Activated CD4-positive, CD25-positive, alpha-beta regulatory T cell treated with anti-CD3 and anti-CD28 coated beads, Interleukin-2, amount 50 U/mL, for 16 hours (primary cell): ENCODE measurements at places on chromosomes 11 and 22.

- no peak for DNase-seq
Measured at GRCh38 chr22:25085156-25085555, 114.5 kb upstream of the CRYBB3 start.

- DNase-seq, result peak; percentile 4
Measured at GRCh38 chr11:36744375-36745168, 146.5 kb upstream of the RAG2 start.

- no peak for DNase-seq
Measured at GRCh38 chr11:124961972-124962609, 8.1 kb downstream of the CCDC15 start.

- no peak for DNase-seq
Measured at GRCh38 chr11:125177543-125177942, 13.0 kb downstream of the PKNOX2 start.

GRCh38 chr11:123392431-123392830, 37.6 kb upstream of the GRAMD1B start:
- no peak for DNase-seq

- no peak for DNase-seq
Measured at GRCh38 chr11:133545199-133545803, 13.0 kb upstream of the OPCML start.

DNA sequence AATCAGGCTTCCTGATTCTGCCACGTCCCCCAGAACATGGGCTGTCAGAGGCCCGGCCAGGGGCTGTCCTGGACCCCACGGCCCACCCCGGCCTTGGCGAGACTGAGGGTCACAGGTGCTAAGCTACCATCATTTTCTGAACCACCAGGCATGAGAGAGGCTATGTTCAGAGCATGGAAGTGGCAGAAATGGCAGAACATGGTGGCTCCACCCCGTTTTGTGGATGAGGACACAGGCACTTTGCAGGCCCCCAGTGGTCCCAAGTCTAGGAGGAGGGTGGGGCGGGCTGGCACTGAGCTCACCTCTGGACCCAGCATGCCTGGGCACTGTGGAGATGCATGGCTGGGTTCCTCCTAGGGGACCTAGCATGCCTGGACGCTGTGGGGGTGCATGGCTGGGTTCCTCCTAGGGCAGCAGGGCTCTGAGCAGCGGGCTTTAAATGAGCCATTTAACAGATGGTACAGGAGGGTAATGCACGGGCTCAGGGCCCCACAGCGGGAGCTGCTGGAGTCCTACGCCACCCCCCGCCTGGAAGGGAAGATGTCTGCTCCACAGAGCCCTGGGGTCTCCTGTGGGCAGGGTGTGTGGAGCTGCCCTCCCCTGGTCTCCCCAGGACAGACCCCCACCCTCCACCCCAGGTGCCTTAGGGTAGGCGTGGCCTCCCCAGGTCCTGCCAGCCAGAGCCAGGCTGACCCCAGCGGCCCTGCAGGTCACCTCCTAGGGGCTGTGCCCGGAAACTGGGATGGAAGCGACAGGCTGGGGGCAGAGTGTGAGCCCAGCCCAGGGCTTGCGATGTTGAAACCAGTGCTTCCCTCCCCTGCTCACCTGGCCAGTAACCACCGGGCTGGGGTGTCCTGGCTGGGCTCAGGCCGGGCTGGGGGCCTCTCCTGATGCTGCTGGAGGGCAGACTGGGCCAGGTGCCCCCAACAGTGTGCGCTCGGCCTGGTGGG, 6.1 kb upstream of the MUC5AC start:
- no peak for DNase-seq

GRCh38 chr11:22199243-22199642, 6.4 kb downstream of the ANO5 start:
- no peak for DNase-seq
